Chondrocyte (in vitro differentiated cells): ENCODE measurements at places on chromosomes 4 and X. TPM values are rescaled to one million over a fixed set of nuclear protein-coding genes. Genes with fewer than 3 reads are reported as not detected.

The YIPF7 gene
- not detected in 3 replicates for total RNA-seq

The TLL1 gene
- 2.1 to 16.7 TPM (median 3.4 TPM) in 3 replicates for total RNA-seq

The TMPRSS11A gene
- total RNA-seq, result not detected in 3 replicates

The NUP62CL gene
- total RNA-seq, result not detected in 3 replicates

DNA sequence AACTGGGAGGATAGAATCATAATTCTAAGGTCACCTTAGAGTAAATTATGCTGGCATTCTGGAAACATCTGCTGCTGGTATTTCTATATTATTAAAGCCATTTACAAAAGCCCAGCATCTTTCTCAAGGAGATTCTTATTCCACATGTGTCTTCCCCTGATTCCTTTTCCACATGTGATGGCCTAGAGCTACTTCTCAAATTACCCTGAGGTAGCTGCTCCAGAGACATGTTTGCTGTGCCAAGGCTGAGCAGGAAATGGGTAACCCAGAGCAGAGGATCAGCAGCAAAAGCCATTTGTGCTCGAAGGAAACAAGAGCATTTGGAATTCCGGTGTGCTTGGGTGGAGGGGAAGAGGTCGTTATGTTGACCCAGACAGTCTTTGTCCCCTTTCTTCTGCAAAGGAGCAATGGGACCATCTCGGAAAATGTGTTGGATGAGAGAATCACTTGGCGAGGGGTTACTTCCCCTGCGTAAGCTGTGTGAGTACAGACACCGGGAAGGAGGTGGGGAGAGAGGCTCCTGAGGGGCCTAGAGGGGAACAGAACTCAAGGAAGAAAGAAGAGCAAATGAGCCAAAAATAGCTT, 24.6 kb downstream of the TSC22D3 start:
- peak overlapping the region; percentile 38 for H3K27ac ChIP-seq
- no peaks in the 10 kb centered on the region for H3K27me3 ChIP-seq

DNA sequence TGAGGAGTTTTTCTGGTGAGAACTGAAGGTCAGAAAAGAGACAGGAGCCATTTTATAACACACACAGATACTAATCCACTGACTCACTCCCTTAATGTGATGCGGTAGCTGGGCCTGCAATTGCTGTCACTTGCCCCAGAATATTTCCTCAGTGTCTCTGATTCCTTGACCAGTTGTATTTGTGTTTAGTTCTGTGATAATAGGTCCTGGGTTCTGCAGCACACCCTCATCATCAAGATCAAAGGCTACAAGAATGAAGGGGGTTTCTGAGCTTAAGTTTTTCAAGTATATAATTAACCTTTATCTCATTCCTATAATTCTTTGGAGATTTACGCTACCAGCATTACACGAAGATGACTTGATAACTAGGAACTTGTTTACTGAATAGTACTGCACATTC, 576.5 kb upstream of the CPXCR1 start:
- no peaks in the 10 kb centered on the region for H3K36me3 ChIP-seq
- H3K4me1 ChIP-seq, result no peaks in the 10 kb centered on the region

- peak overlapping the region; percentile 86 for H3K27ac ChIP-seq
- H3K4me1 ChIP-seq, result peaks cover 52% of the 10 kb centered on the region
- H3K36me3 ChIP-seq, result peaks cover 5% of the 10 kb centered on the region
- no peak overlapping the region for H3K4me3 ChIP-seq
- no peak for DNase-seq
Observed at GRCh38 chr4:87054900-87055299, 120.1 kb downstream of the AFF1 start.

- peaks cover 42% of the 10 kb centered on the region for H3K4me1 ChIP-seq
- DNase-seq, result no peak
- no peaks in the 10 kb centered on the region for H3K27me3 ChIP-seq
- H3K27ac ChIP-seq, result peak overlapping the region; percentile 73
- H3K4me3 ChIP-seq, result no peak overlapping the region
Observed at GRCh38 chr4:181661923-181662322, 581.3 kb upstream of the TENM3 start.

DNA sequence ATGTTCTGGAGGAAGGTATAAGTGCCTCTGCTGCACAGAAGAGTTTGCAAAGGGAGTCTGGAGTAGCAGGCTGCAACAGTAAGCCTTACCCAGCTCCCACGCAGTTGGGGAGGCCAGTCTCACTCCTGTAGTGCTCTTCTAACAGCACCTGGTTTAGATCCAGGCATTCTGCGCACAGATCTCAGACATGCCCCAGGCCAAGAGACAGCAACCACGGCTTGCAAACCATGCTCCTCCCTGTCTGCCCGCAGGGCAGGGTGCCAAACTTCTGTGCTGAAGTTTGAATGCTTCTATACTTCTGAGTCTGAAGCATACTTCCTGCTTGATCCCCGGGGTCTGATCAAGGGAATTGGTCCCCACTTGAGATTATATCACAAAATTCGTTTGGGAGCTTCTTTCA, 106.3 kb downstream of the LINC00632 start:
- no peak for DNase-seq
- peaks cover 5% of the 10 kb centered on the region for H3K36me3 ChIP-seq
- no peak overlapping the region for H3K27ac ChIP-seq
- peaks cover 14% of the 10 kb centered on the region for H3K4me1 ChIP-seq

DNA sequence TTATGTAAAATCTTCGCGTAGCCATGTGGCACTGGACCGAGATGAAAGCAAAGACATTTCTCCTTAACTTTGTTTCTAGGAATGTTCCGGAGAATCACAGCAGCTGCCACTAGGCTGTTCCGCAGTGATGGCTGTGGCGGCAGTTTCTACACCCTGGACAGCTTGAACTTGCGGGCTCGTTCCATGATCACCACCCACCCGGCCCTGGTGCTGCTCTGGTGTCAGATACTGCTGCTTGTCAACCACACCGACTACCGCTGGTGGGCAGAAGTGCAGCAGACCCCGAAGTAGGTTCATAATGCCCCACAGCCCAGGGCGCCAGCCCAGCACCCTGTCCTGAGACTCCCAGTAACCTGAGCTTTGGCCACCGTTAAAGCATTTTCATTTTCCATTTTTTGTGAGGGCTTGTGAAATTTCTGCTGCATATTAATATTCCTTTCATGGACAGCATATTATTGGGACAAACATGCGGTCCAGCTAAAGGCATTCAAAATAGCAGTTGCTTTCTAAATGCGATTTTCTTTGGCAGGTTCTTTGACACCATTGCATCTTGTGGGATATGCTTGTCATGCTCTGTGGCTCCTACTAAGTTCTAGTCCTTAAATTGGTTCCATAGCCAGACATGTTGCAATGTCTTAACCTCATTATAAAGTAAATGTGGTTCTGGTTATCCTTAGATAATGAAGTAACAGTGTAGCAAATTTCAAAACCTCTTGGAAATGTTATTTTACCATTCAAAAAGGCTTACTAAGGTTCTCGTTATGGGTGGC, 49.1 kb upstream of the MSANTD1 start:
- H3K36me3 ChIP-seq, result peaks cover 16% of the 10 kb centered on the region
- H3K4me1 ChIP-seq, result peaks cover 9% of the 10 kb centered on the region
- H3K4me3 ChIP-seq, result no peak overlapping the region
- H3K27ac ChIP-seq, result no peak overlapping the region
- no peaks in the 10 kb centered on the region for H3K27me3 ChIP-seq

GRCh38 chrX:13377550-13377934, 57.7 kb upstream of the ATXN3L start:
- peak overlapping the region; percentile 86 for H3K27ac ChIP-seq
- H3K4me3 ChIP-seq, result no peak overlapping the region
- H3K36me3 ChIP-seq, result no peaks in the 10 kb centered on the region
- no peak for DNase-seq
- H3K27me3 ChIP-seq, result no peaks in the 10 kb centered on the region
- peaks cover 78% of the 10 kb centered on the region for H3K4me1 ChIP-seq

- H3K27me3 ChIP-seq, result no peaks in the 10 kb centered on the region
- no peaks in the 10 kb centered on the region for H3K4me1 ChIP-seq
- H3K27ac ChIP-seq, result no peak overlapping the region
- no peaks in the 10 kb centered on the region for H3K36me3 ChIP-seq
Observed at GRCh38 chr4:96120206-96120605, 280.3 kb downstream of the PDHA2 start.

DNA sequence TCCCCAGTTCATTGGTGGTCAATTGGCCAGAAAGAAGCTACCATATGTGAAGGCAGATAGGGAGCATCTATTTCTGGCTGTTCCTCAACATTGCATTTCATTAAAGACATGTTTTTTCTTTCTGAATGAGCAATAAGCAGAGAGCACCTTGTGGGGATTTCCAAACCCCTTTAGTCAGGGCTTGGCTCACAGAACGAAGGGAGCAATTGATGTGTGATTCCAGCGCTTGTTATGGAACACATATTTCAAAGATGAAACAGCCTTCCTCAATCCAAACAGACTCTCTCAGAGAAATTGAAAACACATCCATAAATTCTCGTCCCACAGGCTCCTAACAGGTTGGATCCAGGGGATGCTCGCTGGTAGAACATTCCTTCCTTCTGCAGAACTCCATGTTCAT, 84.1 kb downstream of the CLCN4 start:
- no peak for DNase-seq
- H3K27ac ChIP-seq, result peak overlapping the region; percentile 27
- peaks cover 16% of the 10 kb centered on the region for H3K4me1 ChIP-seq
- no peak overlapping the region for H3K4me3 ChIP-seq
- H3K36me3 ChIP-seq, result no peaks in the 10 kb centered on the region

DNA sequence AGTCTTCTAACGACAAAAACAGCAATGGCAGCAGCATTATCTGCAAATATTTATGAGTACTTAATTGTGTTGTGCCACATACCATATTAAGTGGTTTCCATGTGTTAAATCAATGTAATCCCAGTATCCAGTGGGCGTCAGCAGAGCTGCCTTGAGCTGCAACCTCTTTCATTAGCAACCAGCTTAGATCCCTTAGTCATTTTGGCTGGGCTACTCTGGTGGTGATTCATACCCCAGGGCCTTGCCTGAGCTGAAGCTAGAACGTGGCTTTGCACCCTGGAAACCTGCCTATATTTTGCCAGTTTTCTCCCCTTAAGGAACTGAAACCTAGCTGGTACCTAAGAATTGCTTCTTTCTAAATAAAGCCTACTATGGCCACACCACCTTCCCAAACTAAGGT, 474.3 kb upstream of the FTHL17 start:
- H3K4me1 ChIP-seq, result peaks cover 35% of the 10 kb centered on the region
- DNase-seq, result no peak
- no peaks in the 10 kb centered on the region for H3K36me3 ChIP-seq

DNA sequence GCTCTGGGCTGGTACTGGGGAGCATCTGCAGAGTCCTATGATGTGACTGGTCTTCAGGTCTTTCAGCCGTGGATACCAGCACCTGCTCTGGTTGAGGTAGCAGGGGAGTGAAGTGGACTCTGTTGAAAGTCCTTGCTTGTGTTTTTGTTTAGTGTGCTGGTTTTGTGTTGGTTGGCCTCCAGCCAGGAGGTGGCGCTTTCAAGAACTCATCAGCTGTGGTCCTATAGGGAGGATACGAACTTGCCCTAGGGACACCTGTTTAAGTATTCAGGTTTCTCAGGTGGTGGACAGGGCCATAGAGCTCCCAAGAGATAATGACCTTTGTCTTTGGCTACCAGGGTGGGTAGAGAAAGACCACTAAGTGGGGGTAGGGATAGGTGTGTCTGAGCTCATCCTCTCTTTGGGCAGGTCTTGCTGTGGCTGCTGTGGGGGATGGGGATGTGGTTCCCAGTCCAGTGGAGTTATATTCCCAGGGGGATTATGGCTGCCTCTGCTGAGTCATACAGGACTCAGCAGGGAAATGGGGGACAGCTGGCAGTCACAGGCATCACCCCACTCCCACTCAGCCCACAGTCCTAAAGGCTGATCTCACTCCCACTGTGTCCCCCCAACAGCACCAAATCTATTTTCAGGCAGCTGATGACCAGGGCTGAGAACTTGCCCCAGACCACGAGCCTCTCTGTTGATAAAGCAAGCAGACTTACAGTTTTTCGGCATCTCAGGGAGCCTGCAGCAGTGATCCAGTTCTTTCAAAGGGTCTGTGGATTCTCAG, 24.1 kb downstream of the MSMO1 start:
- no peaks in the 10 kb centered on the region for H3K36me3 ChIP-seq

DNA sequence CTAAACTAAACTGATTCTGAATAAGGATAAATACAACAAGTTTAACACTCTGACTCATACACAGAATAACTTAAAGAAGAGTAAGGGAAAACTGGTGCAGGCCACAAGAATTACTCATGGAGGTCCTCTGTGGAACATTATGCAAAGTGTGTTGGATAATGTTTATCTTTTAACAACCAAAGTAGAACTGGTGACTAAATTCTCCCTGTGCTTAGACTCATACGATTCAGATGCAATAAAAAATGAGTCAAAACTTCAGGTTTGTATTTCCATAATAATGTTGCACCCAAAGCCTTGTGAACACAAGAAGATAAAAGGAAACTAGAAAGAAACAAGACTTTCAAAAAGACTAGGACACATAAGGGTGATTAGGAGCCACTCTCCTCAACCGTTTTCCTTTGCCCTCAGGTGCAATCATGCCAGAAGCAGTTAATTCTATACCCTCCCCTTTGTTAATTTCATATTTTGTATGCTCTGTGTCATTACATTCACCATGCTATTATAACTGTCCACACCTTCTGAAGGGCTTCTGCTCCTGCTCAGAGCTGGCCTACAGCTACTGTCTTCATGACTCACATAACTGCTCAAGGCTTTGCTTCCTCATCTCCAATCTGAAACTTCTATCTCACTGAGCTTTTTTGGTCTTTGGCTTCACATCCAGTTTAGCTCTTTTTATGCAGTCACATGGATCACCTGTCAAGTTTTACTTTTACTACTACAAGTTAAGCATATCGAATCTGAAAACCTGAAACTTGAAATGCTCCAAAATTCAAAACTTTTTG, 60.2 kb downstream of the KCNIP4 start:
- H3K4me1 ChIP-seq, result peaks cover 11% of the 10 kb centered on the region
- H3K27ac ChIP-seq, result no peak overlapping the region
- no peak overlapping the region for H3K4me3 ChIP-seq
- no peaks in the 10 kb centered on the region for H3K27me3 ChIP-seq
- H3K36me3 ChIP-seq, result no peaks in the 10 kb centered on the region

DNA sequence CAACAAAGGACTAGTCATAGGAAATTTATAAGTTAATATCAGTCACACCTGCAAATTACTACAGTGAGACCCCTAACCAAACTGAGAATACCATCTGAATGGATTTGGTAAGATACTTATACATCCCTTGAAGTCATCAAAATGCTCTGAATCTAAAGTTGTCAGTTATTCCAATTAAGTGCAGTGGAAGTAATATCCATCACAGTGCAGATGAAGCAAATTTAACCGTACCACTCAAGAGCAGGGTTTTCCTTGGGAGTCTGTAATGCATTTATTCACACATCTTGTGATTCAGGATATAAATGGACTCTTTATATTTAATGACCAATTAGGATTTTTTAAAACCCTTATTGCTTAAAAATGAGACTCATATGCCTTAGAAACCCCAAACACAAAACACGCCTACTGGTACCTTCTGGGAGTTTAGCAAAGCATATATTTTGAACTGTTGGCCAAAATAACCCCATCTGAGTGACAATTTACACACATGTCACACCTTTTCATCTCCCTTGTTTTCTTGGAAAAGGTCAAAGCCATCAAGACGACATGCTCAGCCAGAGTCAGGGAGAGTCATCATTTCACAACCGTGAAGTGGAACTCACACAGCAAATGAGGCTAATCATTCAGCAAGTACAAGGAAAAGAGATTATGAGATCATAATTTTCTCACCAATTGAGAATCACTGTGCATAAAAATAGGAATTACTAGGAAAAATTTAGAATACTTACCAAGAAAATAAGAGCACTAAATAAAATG, 303.7 kb downstream of the HNRNPD start:
- H3K27ac ChIP-seq, result no peak overlapping the region
- no peaks in the 10 kb centered on the region for H3K36me3 ChIP-seq
- no peak for DNase-seq
- H3K4me1 ChIP-seq, result no peaks in the 10 kb centered on the region
